GM18507 (cell line): ENCODE measurements at places on chromosomes 6 and 20.

GRCh38 chr6:106321940-106322339, 3.6 kb downstream of the ATG5 start:
- DNase-seq = no peak

GRCh38 chr6:112149236-112149635, 61.8 kb downstream of the FAM229B start:
- DNase-seq = no peak

DNA sequence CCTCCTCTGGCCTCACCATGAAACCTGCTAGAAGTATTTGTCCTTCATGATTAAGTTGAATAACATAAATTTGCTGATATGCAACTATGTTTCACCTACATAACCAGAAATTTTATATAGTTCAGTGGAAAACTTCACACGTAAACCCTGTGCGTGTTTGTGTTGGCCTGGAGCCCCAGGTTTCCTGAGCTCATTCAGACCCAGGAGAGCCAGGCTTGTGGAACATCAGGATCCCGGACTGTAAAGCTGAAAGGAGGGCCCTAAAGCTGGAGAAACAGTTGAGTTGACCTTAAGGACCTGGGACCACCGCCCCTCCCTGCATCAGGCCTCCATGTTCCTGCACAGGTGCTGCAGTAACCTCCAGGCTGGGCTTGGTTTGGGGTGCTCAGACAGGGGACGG, 3.1 kb upstream of the SPATS1 start:
- no peak for DNase-seq

- DNase-seq = no peak
These were observed 108.7 kb upstream of the MAP3K4 start for GRCh38 chr6:160882791-160883279.

DNA sequence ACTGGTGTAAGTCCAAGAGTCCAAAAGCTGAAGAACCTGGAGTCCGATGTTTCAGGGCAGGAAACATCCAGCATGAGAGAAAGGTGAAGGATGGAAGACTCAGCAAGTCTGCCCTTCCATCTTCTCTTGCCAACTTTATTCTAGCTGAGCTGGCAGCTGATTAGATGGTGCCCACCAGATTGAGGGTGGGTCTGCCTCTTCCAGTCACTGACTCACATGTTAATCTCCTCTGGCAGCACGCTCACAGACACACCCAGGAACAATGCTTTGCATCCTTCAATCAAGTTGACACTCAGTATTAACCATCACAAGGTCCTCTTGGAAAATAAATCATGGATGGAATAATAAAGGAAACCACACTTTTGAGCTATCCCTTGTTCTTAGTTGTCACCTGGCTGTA, 121.2 kb downstream of the MAP3K7 start:
- DNase-seq = no peak

GRCh38 chr6:35487658-35488516, 9.0 kb downstream of the TEAD3 start:
- DNase-seq = no peak

GRCh38 chr6:108119769-108120141, 45.2 kb upstream of the OSTM1 start:
- DNase-seq = no peak

DNA sequence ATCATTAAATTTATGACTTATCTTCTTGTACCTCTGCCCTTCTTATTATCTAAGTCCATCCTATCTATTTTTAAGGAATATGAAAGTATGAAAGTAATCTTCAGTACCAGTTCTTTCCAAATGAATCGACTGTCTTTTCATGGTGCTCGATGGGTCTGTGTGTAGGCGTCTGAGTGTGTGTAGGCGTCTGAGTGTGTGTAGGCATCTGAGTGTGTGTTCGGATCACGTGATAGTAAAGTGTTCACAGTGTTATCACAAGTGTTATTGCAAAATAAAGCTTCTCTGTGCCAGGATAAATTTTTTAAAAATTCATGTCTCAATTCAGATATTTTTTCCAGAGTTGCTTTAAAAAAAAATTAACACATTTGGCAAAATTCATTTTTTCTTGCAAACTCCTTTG, 58.3 kb downstream of the BMP6 start:
- no peak for DNase-seq

- no peak for DNase-seq
These were observed 111.2 kb downstream of the PDE7B start for GRCh38 chr6:135962731-135963130.

DNA sequence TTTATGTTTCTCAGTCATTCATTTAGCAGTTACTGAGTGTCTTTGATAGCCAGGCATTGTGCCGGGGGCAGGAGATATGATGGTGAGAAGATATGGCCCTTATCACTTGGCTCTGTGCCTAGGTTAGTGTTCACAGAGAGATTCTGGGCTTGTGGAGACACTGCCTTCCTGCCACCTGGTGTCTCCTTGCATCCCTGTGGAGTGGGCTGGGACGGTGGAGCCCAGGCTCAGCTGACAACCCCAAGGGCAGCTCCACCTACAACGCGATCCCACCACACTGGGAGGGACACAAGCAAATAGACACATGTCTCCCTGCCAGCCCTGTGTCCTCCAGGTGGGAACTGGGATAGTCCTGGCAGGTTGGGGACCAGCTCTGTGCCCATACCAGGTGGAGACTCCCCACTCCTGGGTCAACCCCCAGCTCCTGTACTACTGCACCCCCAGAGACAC, 30.3 kb upstream of the VEGFA start:
- DNase-seq = no peak

- no peak for DNase-seq
These were observed 107.1 kb upstream of the BACH2 start for GRCh38 chr6:90403489-90404381.

GRCh38 chr20:58308290-58308679, 1.2 kb upstream of the RAB22A start:
- DNase-seq = no peak

- no peak for DNase-seq
These were observed 28.3 kb downstream of the MAP7 start for GRCh38 chr6:136521911-136522310.

DNA sequence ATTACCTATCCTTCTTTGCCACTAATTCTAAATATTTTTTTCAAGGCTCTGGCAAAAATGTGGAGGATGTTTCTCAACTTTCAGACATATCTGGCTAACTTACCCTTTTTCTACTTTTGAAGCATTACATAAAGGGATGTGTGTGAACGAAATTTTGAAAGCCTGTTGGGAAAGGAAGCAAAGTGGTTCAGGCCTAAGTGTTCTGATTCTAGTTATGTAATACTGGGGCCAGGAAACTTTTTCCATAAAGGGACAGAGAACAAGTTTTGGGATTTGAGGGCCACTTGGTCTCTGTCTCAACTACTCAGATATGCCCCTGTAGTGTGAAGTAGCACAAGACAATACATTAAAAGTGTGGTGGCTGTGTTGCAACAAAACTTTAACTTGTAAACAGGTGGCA, 721.8 kb downstream of the PHF3 start:
- no peak for DNase-seq

DNA sequence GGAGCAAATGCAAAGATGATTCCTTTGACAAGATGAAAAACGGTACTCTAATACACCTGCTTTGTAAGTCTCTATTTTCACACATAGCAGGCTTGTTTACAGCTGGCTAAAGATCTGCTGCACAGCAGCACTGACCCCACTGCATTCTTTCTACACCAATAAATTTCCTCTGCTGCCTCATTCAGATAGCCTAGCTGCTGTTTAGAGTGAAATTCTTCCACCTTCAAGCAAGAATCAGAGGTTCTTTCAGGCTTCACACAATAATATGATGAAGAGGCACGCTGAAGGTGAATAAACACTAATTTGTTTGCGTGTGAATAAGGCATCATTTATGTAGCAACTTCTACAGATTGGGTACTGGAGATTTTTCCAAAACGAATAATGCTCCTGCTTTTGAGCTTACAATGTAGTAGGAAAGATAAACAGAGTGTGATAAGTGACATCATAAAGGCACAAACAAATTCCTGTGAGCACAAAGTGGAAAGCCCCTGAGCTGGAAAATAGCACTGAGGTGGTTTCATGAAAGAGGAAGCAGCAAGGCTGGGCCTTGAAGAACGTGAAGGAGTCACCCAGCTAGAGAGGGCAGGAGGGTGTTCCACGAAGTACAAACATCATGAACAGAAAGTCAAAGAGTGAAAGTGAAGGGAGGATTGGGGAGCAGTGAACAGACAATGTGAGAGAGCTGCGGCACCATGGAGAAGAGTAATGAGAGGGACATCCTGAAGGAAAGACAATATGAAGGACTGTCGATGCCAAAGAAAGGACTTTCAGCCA, 543.4 kb downstream of the CD83 start:
- no peak for DNase-seq

DNA sequence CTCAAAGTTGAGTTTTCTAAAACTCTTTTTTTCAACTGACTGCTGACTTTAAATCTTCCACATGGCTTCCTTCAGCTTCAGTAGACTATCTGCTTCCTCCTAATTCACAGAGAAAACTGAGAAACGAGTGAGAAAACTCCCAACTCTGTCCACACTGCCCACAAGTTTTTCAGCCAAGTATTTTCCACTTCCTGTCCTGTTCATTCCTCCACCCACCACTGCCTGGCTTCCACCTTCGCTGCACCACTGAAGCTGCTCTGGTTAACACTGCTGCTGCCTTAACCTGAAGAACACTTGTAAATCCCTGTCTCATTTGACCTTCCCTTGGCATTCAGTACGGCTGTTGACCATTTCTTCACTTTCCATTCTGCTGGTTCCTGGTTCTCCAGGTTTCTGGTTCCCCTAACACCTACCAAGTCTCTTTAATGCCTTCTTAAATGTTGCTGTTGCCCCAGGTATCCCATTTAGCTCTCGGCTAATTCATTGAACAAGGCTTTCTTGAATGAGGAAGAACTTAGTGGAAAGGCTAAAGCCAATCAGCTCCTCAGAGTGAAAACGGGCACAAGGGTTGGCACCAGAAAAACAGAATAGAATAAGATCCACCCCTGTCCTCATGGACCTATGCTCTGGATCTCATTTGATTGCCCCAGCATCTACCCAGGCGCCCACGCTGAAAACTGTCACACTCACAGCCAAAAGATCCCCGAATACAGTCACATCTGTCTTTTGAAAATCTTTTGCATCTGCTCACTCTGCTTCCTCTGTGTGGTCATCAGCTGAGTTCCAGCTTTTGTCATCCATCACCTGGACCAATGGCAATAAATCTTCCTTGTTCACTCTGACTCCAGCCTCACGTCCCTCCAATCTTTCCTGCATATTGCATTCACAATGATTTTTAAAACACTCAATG, 104.4 kb upstream of the TAB2 start:
- DNase-seq = no peak

DNA sequence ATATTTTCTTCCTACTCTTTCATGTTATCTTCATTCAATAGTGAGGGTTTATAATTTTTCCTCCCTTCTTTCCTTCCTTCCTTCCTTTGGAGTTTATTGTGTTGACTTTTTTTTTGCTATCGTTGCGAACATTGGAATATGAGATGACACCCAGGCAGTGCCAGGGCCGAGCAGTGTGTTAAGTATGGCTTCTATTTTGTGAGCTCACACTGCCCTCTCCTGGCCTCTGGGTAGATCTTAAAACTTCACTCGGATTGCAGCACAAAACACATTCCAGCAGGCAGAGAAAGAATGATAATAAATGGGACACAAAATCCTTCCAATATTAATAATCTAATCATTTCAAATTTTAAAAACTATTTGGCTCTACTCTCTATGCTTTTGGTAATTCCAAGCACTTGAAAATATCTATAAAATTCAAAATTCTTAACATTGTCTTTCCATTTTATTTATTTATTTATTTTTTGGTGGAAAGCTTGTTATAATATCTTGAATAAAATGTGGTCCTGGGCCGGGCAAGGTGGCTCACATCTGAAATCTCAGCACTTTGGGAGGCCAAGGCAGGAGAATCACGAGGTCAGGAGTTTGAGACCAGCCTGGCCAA, 147.4 kb upstream of the OLIG3 start:
- DNase-seq = peak; percentile 35

DNA sequence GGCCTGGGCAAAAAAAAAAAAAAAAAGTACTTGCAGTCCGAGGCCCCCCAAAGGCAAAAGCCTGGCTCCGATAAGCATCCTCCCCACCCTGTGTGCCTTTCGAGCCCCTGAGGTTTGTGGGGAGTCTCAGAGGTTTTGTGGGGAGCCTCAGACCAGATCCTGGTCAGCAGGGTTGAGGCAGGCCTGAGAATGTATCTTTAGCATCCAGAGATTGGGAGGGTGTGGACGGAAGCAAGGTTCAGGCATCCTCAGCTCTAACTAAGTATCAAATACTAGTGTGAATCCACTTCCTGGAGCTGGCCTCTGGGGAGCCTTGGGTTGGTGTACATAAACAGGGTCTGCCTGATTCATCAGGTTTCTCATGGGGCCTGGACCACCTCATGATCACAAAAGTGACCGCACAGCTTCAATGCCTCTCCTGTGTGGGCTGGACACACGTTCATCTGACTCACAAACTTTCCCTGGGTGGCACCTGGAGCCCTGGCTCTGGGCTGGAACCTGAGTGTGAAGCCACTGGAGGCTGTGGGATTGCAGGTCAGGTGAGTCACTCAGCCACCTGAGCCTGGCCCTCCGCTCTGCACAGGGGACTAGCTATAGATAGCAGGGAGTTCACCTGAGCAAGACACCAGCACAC, 24.4 kb downstream of the PCMTD2 start:
- DNase-seq = no peak

- no peak for DNase-seq
These were observed 2.9 kb upstream of the BPIFB1 start for GRCh38 chr20:33280000-33280680.

DNA sequence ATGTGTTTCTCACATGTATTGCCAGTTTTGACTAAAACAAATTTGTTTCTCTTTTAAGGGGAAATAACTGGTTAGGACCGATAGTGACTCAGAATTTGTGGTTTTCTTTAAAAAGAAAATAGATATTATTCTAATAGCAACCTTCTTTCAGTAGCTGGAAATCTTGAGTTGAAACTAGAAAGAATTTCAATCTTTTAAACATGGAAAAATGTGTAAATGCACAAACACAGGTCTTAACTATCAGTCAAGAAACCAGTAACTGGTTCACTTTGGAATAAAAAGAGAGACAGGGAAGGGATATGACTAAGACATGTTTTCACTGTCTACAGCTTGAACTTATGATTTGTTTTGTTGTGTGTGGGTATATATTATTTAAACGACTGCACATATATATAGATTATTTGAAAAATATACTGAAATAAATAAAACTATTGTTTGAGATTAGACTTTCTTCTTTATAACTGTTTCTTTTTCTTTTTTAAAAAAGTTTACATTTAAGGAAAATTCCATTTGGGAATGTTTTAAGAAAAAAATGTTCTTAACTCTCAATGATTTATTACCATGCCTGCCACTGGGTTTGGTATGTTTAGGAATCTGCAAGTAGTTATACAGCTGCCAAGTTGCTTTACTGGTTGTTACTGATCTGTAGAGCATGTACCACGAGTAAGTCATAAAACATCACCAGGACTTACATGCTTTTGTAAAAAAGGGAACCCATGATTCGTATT, 753.3 kb upstream of the MARCKS start:
- no peak for DNase-seq

DNA sequence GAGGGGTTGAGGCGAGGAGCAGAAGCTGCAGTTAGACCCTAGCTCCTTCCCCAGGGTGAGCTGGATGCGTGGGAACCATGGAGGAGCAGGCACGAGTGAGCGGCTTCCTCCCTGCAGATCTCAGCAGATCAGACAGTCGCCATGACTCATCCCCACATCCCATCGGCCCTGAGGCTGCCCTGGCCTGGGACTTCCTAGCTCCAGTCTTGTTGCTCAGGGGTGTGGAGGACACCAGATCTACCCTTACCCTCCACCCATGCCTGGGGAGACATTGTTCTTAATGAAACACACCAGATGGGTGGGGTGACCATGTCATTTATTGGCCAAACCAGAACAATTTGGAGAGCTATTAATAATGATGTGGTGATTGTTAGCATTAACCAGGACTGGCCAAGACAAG, 36.3 kb upstream of the TGM2 start:
- DNase-seq = no peak
